AG08395 (cell line): ENCODE measurements at places on chromosomes 11 and 22.
A peak's percentile ranks its signal among the peaks of the same experiment; 100 is the strongest.

- DNase-seq: no peak
Observed at GRCh38 chr11:101497291-101497690, 86.5 kb downstream of the TRPC6 start.

DNA sequence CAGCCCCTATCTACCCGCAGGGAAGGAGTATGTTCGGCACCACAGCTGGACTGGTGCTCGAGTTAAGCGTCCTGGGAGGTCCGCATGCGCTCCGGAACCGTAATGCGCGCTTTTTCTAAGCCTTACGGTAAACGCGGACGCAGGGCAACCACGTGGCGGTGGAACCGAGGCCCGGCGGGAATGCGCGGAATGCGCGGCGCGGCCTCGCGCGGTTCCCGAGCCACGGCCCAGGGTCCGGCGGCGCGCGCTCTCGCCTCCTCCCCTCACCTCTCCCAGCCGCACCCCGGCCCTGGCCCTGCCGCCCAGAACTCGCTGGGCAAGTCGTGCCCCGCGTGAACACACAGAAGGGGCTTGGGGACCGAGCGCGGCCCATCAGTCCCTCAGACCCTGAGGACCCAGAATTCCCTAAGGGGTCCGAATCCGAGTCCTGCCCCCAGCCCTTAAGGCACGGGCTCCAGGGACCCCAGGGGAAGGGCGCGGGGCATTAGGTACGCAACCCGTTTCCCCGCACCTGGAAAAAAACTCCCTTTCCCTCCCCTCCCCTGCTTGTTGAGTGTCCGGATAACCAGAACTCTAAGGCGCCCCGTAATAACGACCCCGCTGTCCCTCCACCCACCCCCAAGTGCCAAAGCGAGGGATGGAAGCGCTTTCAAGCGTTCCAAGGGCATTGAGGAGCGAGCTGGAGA is 4.3 kb upstream of the CCND1 start:
- DNase-seq: peak; percentile 85

GRCh38 chr11:4695442-4695841 is 2.2 kb downstream of the OR51E2 start:
- no peak for DNase-seq

- no peak for DNase-seq
Observed at GRCh38 chr22:38953577-38954413, 3.6 kb upstream of the APOBEC3A start.

GRCh38 chr11:62004473-62004872 is 37.0 kb upstream of the FTH1 start:
- peak; percentile 85 for DNase-seq

GRCh38 chr22:24339452-24339747 is 68.8 kb downstream of the SPECC1L start:
- DNase-seq: no peak

- peak; percentile 38 for DNase-seq
Observed at GRCh38 chr11:114354076-114354475, 46.2 kb downstream of the C11orf71 start.

- no peak for DNase-seq
Observed at GRCh38 chr22:23403152-23403719, 176.9 kb downstream of the IGLL1 start.

DNA sequence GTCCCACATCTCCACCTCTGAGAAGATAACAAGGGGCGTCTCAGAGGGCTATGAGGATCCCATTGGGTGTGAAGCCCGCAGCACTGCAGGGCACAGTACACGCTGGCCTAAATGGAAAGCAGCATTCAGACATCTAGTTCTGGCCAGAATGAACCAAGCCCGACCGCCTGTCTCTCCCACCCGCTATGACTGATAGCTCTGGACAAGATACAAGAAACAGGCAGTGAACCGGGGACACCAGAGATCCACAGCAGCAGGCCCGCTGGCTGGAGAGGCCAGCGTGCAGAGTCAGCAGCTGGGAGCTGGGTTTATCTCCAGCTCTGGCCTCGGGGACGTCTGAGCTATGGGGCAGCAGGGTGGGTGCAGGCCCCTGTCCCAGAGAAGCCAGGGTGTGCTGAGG is 9.6 kb downstream of the CERK start:
- no peak for DNase-seq

GRCh38 chr11:2273771-2274170 is 3.4 kb upstream of the ASCL2 start:
- DNase-seq: no peak

DNA sequence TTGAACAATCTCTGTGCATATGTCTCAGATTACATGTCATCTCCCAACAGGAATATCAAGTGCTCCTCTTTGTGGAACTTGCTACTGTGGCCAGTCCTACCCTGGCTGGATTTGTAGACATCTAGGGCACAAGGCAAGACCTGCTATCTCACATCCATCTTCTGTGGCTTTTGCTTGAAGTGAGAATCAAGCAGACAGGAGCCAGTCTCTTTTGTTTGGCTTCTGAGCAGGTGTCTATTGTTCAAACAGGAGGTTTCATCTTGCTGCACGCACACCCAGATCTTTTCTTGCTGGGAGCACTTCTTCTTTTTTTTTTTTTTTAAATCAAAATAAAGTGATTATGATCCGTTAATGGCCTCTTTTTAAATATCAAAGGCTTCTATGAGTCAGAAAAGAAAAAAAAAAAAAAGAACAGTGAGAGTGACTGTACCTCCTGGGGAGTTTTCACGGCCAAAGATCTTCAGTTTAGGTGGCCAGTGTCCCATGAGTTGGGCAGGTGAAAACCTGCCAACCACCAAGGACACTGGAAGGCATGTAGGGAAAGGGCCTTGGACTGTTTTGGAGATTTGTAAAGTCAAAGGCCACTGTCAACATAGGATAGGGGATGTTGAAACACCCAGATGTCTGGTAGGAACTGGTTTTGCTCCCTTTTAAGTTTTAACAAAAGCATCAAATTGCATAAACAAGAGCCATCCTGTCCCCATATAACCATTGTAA is 78.1 kb downstream of the CD44 start:
- no peak for DNase-seq
